Mucosa of descending colon (tissue), 3 donors: ENCODE measurements at places on chromosomes 2 and 18.

DNA sequence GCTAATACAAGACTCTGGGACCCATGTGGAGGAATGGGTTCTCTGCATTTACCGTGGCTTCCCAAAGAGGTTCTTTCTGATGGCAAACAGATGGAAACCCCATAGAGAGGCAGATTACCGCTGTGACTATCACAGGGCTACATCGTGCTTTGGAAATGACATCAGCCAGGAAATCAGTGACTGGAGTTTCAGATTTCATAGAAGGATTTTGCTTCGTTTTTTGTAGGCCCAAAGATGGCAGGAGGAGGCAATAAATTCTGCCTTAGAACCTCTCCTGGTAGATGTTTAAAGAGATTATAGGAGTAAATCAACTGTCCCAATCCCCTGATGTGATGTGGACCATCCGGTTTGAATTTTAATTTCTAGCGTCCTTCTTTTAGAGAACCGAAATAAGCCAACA, 214.1 kb downstream of the AGPS start:
- DNase-seq, result no peak

GRCh38 chr2:15813481-15814266, 126.7 kb upstream of the MYCN start:
- DNase-seq, result no peak

DNA sequence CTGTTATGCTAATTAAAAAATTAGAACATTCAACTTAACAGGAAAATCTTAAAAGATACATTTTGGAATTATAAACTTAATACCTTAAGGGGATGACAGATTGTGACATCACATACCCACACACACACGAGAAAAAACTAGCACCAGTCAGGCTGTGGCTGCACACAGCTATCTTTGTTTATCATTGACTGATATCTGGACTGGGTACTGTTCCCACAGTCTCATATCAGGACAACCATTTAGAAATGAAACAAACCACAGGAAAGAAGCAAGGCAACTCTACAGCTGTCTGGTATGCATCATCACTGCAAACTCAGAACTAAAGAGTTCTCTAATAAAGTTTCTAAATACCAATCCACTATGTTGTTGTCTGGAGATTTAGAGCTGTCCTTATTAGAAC, 210.9 kb upstream of the SMAD7 start:
- no peak for DNase-seq

GRCh38 chr18:63317556-63317946, 2.0 kb downstream of the BCL2 start:
- no peak for DNase-seq

DNA sequence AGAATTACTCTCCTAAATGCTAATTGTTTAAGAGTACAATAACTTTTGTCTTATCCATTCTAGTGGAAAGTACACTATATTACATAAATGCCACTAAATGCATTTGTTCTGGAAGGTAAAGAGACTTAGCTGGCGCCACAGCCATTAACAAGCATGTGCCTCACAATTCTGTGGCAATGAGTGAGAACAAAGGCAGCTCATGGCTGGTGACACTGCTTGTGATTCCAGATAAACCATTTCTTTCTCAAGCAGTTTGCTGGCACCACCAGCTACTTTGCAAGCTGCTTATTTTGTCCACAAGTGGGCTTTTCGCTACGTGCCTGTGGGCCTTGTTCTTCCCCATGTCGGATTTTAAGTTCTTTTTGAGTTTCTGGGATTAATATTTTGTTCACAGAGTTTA, 147.6 kb upstream of the SMAD7 start:
- DNase-seq, result no peak

GRCh38 chr18:58570360-58571064, 58.4 kb downstream of the ALPK2 start:
- no peak for DNase-seq

- no peak for DNase-seq
Measured at GRCh38 chr2:65934992-65935629, 499.8 kb upstream of the MEIS1 start.

GRCh38 chr2:240403396-240404104, 31.9 kb upstream of the GPC1 start:
- no peak for DNase-seq

- no peak for DNase-seq
Measured at GRCh38 chr2:118837621-118838020, 9.8 kb downstream of the EN1 start.

- DNase-seq, result no peak
Measured at GRCh38 chr2:219452361-219453317, 18.0 kb downstream of the SPEG start.

DNA sequence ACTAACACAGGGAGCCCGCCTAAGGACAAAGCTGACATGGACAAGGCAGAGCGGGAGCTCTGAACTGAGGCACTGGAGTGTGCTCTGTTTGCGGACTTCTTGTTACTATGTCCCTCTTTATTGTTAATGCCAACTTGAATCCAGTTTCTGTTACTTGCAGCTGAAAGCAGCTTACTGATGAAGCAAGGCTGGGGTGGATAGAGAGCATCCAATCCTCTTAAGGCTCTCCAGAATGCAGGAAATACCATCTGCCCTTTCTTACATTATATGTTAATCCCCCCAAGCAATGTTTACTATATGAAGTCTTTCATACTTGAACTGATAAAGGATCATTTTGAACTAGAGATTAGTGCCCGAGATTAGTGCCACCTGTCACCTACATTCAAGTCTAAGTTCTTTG, 9.4 kb downstream of the FAM210A start:
- no peak for DNase-seq

DNA sequence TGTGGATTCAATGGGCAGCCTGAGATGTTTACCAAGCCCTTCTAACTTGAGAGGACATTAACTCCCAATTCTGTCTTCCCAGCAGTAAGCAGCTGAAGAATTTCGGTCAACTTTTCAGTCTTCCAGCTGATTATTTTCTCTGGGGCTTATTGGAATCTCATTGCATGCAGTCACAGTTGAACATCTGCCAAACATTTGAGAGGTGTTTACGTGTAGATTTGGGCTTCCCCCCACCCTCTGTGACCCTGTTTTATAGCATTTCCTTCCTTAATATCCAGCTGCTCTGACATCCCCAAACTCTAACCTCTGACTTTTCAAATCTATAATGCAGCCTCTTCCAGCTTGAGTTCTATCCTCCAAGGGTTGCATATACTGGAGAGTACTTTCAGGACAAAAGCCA, 16.5 kb upstream of the VIT start:
- no peak for DNase-seq

DNA sequence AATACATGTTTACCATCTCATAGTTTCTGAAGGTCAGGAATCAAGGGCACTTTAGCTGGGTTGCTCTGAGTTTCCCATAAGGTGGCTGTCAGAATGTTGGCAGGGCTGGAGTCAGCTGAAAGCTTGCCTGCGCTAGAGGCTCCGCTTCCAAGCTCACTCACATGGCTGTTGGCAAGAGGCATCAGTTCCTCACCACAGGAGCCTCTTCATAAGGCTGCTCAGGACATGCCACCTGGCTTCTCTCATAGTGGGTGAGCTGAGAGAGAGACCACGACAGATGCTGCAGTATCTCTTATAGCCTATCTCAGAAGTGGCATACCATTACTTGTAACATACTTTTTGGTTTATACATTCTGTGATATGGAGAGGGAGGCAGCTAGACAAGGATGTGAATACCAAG, 7.2 kb downstream of the HADHB start:
- DNase-seq, result no peak

- DNase-seq, result no peak
Measured at GRCh38 chr2:20641123-20641985, 9.5 kb downstream of the HS1BP3 start.

GRCh38 chr2:201127570-201127969, 11.6 kb downstream of the CFLAR start:
- no peak for DNase-seq

DNA sequence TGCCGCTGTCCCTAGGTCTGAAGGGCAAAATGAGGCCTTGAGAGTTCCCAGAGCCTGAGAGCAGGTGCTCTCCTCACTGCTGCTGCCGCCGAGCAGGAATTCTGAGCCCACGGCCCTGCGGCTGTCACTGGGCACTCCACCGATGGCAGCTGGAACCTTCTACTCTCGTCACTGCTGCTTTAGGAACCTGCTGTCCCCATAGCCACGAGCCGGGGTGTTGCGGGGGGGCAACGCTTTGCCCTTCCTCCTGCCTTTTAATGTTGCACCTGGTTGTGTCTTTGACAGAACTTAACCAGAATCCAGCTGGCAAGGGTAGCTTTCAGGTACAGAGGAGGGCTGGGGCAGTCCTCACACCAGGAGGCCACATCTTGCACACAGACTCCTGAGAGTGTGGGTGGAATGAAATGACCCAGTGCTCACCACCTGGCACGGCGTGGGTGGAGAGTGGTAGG, 32.3 kb downstream of the NCK2 start:
- DNase-seq, result no peak
